ENCODE measurements at places on chromosomes 1 and 21. TPM values are rescaled to one million over a fixed set of nuclear protein-coding genes. Genes with fewer than 3 reads are reported as not detected.

Gene TMCO4
- 11.4 TPM for total RNA-seq

Gene RPE65
- total RNA-seq = not detected

Gene RIMS3
- total RNA-seq = under 0.01 TPM

Gene OR2L2
- total RNA-seq = not detected

Gene RABIF
- 11.9 TPM for total RNA-seq

Gene EPRS1
- 69.9 TPM for total RNA-seq

Gene ACTN2
- total RNA-seq = not detected

Gene IL19
- total RNA-seq = not detected

Gene VHLL
- total RNA-seq = not detected

Gene KLHDC7A
- not detected for total RNA-seq

Gene WARS2
- 9.5 TPM for total RNA-seq

Gene PGLYRP3
- total RNA-seq = not detected

Gene FAM110D
- total RNA-seq = 4.1 TPM

Gene KCNK2
- 0.05 TPM for total RNA-seq

Data from glomerular endothelial cell (primary cell).